ENCODE measurements at places on chromosomes 6 and 20.

- DNase-seq, result no peak
These were observed 196.6 kb downstream of the JARID2 start for GRCh38 chr6:15442467-15442866.

DNA sequence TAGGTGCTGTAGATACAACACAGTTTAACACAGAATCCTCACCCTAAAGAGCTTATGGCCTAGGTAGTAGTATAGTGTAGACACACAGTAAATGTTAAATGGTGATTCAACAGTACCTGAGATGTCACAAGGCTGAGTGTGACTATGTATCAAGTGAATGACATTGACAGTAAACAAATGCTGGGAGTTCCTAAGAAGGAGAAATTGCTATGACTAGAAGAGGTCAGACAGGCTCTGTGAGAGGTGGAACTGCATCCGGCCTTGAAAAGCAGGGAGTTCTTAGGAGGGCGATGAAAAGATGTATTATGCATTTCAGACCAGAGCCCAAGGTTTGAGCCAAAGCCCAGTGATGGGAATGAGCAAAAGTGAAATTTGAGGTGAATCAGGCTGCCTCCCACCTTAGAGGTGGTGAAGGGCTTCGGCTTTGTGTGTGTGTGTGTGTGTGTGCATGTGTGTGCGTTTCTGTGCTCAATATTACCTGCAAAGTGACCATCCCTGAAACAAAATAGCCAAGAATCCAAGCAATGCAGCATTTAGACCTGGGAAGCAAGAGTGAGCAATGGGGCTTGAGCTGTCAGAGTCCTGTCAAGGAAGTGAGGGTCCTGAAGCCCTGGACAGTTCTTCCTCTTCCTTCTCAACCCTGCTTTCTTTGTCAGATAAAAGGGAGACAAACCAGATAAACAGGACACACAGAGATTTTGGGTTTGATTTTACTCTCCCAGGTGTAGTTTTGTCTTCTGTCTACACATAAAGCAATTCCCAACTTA lies 32.3 kb upstream of the CITED2 start:
- DNase-seq, result no peak

DNA sequence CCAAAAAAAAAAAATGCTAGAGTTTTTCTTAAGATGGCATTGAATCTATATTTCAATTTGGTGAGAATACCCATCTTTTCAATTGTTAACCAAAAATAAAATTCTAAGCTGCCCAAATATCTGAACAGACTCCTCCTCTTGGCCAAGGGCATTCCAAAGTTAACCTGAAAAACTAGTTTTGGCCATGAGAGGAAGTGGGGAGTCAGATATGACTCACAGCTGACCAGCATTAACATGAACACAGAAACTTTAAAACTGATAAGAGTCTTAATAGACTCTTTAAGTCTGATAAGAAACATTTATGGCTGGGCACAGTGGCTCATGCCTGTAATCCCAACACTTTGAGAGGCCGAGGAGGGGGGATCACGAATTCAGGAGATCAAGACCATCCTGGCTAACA lies 171.3 kb downstream of the FAXC start:
- no peak for DNase-seq

GRCh38 chr6:112752305-112752704 lies 405.2 kb downstream of the RFPL4B start:
- no peak for DNase-seq

- DNase-seq, result no peak
These were observed 481.9 kb downstream of the C6orf118 start for GRCh38 chr6:164827537-164827936.
